ENCODE measurements at places on chromosomes 6 and 20.

DNA sequence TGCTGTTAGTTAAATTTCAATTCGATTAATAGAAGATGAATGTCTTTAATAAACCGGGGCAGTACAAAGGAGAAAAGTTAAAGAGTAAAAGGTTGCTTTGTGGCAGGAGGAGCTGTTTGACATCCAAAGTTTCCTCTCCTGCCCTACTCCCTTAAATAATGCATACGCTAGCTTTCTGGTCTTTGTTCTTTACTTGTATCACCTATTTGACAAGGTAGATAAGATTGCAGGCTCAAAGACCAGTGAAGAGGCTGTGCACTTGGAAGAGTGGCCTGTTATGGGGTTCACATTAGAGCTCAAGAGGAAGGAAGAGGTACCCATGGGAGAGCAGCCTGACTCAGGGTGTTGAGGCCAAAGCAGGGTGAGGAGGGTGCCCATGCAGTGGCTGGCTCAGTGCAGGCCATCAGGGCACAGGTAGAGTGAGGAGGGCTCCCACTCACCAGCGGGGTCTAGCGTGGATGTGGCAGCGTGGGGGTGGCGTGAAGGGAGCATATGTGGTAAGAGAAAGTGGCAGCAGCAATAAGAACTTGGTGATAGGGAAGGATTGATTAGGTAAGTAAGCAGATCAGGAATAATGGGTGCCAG is 29.3 kb upstream of the KLHL31 start:
- no peak for DNase-seq

DNA sequence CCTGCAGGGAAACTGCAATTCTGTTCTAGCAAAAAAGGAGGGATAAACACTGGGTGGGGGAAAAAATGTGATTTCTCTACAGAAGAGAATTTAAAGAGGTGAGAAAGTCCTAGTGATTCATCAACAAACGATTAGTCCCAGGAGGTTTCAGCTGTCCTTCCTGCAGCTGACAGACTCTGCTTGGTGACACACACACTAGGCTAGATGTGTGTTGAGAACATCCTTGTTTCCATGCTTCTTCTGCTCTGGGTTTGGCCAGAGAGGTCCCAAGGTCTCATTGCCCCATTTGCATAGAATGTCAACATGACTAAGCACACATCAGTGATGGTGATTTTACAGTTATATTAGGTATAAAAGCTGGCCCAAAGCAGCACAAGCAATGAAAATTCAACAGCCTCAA is 258.3 kb downstream of the NFATC2 start:
- DNase-seq: no peak

DNA sequence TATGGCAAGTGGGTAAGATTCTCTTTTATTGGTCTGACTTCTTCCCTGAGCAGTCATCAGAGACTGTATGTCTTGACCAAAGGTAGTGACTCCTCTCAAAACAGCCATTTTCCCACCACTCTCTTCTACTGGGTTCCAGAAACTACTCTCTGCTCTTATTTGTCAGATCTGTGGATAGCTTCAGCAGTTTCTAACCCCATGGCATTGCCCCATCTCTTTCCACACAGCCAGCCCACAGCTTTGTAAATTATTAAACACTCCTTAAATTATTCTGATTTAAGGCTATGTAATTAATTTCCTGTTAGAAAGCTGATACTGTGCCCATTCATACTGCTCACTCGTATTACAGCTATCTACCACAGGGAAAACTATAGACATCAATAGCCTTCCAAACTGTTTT is 138.4 kb upstream of the CNR1 start:
- DNase-seq: no peak

DNA sequence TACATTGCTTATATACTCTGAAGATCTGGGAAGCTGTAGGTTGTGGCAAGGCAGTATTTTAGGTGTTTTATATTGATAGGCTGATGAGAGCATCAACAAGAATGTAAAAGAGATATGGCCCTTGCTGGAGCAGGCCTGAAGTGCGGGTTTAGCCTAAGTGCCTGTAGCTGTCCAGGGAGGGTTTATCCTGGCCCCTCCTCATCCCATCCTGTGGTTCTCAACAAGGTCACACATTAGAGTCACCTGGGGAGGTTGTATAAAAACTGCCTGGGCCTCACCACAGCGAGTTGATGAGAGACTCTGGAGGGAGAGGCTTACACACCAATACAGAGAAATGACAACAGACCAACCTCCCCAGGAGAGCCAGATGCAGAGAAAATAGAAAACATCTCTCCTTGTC is 48.4 kb downstream of the LYRM2 start:
- no peak for DNase-seq

DNA sequence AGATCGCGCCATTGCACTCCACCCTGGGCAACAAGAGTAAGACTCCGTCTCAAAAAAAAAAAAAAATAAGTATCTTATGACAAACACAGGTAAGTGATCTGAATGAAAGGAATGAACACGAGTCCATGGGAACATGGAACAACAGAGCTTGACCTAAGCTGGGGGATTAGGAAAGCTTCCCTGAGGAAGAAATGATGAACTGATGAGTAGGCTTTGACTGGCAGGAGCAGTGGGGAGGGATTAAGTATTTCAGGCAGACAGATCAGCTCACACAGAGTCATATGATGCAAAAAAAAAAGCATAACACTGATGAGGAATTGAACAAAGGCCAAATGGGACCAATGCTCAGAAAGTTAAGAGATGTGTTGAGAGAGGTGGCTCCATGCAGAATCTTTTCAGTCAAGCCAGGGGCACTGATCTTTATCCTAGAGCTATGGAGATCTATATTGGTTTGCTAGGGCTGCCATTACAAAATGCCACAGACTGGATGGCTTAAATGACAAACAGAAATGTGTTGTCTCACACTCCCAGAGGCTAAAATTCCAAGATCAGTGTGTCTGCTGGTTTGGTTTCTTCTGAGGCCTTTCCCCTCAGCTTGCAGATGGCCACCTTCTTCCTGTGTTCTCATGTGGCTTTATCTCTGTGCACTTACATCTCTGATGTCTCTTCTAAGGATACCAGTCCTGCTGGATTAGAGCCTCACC is 85.6 kb downstream of the ANKRD6 start:
- DNase-seq: no peak

DNA sequence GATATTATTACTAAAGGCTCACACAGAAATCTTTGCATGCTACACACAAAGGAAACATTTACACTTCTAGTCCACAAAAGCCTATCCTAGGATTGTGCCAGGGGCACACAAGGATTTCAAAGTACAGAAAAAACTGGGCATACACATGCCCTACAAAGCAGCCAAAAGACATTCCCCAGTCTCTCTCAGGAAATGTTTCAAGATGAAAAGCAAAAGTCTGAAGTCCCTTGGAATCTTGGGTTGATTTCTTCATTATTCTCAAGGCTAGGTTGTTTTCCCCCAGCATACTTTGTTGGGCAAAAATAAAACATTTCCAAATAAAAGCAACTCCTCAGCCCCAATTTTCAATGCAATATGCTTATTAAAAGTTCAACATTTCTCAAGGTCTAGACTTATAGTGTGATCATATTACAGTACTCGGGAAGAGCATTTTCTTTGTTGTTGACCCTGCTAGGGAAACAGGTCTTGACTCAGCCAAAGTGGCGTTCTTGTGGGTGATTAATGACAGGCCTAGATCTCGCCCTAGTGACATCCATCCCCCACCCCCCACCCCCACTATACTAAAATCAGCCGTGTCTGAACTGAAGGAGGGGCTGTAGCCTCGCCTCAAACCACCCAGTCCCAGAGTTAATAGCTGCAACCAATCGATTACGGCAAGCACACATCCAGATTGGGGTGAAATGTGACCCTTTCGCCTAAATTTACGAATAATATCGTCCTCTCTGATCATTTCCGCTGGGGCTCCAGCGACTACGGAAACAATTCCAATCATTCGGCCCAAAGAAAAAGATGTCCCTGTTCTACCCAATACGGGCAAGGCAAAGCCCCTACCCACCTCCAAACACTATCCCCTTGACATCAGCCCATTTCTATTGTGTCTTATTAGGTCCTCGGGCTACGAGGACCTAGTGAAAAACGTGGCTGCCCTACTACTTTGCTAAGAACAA is 1.4 kb downstream of the AKIRIN2 start:
- peak; percentile 53 for DNase-seq
